ENCODE measurements at places on chromosomes 5 and 9. TPM values are rescaled to one million over a fixed set of nuclear protein-coding genes. Genes with fewer than 3 reads are reported as not detected.
A peak's percentile ranks its signal among the peaks of the same experiment; 100 is the strongest.

Gene KLHL3
- 20.7 TPM for total RNA-seq

Gene IFNK
- total RNA-seq, result not detected

Gene TJP2
- total RNA-seq, result 48.4 TPM

DNA sequence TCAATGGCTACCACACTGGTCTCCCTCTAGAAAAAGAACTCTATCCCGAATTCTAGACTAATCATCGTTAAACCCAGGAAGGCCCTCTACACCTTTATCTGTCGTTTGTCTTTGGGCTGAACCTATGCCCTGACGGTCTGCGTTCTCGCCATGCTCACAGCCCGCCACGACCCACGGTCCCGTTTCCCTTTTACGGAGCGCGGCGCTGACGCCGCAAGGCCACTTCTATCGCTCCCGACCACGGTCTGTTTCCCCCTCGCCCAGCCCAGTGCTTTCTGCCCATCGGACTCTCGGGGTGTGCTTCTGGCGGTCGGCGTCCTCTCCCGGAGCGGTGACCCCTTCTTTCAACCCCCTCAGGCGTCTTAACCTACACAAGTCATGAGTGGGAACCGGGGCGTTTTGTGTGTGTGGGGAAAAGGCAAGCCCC, 974 bp downstream of the C9orf40 start:
- peak; percentile 37 for DNase-seq

DNA sequence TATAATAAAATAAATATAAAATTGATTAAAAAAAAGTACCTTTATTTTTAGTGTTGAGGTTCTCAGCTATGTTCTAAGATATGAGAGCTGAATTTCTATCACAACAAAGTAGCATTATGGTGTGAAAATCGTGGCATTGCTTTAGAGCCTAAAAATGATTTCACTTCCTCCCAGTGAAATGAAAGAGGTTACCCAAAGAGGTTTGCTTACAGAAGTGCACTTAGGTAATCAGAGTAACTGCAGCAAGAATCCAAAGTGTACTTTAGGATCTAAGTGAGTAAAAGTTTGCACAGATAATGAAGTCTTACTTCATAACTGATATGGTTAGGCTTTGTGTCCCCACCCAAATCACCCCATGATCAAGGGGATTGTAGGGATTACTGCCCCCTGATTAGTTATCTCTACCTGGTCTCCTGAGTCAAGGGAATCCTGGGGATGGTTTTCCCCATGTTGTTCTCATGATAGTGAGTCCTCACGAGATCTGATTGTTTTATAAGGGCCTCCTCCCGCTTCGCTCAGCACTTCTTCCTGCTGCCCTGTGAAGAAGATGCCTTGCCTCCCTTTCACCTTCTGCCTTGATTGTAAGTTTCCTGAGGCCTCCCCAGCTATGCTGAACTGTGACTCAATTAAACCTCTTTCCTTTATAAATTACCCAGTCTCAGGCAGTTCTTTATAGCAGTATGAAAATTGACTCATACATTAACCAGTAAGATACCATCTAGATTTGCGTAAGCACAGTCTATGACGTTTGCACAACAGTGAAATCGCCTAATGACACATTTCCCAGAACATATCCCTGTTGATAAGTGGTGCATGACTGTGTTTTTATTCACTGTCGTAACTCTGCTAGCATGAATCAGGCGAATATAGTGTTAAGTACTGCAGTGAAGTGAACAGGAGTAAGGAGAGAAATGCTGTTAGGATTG, 40.3 kb upstream of the LRRC70 start:
- peak; percentile 5 for DNase-seq

DNA sequence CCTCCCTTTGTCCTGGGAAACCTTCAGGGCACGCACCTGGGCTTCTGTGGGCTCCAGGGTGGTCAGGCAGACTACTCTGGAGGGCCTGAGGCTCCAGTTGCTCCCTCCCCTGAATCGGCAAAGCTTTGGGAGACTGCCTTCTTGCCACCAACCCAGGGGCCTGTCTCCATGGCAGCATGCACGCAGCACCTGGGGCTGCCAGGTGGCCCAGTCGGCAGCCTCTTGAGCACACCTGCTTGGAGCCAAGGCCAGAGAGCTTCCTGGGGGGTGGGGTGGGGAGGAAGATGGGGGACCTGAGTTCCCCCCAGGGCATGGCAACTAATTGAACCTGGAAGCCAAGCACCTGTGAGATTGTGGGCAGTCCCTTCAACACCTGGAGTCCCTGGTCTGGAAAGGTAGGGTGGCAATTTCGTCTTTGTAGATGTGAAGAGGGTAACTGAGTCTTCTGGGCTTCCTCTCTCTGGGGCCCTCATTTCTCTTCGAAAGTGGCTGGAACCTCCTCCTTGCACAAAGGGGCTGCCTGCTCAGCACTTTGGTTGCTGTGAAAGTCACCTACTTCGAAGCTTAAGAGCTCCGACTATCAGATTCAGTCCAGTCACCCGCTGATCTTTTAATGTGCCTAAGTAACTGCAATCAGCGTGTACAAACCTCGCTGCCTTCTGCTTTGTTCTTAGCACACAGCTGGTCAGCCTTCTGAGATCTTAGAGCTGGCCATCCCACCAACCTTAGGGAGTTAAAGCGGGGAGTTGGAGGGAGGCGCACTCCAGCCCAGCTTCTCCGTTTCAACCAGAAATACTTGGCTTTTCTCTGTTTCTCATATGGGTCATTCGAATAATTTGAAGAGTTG, 4.0 kb downstream of the RNF183 start:
- no peak for DNase-seq

DNA sequence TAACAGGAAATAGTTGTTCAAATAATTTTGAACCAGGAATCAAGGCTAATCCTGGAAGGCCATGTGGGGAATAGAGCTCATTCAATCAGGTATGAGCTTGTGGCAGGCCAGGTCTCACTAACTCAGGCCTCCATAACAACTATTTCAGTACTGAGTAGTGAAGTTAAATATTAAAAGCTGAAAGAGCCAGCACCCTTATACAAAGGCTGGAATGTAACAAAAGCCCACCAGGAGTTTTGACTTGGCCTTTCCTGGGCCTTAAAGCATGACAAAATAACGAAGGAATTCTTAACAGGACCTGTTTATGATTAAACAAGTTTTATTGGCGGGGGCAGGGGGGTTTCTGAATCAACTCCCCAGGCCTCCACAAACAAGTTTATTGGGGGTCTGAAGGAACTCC, 1146.7 kb downstream of the CDH9 start:
- DNase-seq, result no peak

DNA sequence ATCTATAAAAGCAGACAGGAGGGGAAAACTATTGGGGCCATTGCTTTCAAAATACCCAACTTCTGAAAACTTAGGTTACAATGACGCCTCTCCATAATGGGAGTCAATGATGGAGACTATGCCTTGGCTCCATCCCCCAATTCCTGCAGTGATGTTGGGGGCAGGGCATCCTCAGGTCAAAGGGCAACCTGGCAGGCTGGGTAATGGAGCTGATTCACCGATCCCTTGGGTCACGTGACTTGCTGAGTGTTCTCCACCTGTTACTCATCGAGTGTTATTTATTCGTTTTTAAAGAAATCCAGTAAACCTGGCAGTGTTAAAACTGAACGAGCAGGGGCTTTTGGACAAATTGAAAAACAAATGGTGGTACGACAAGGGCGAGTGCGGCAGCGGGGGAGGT, 244.4 kb downstream of the FAM114A2 start:
- no peak for DNase-seq
